ENCODE measurements at places on chromosomes 11 and 22. TPM values are rescaled to one million over a fixed set of nuclear protein-coding genes. Genes with fewer than 3 reads are reported as not detected.

DNA sequence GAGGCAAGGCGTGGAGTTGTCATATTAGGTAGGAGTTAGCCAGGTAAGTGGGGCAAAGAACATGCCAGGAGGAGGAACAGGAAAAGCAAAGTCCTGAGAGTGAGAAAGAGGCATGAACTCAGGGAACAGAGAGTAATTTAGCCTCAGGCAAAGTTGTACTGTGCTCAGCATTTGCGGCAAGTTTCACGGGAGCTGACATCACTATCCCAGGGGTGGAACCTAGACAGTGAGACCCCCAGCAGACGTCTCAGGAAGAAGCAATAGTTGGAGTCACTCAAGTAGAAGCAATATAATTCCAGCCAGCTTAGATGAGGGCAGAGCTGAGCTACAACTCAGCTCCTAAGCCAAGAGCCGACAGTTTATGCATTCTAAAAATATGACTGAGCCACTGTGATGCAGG, 426.0 kb upstream of the ISX start:
- no peaks in the 10 kb centered on the region for H3K4me1 ChIP-seq
- H3K27ac ChIP-seq = no peak overlapping the region
- DNase-seq = no peak
- H3K4me3 ChIP-seq = no peak overlapping the region
- H3K27me3 ChIP-seq = peaks cover 68% of the 10 kb centered on the region

- H3K36me3 ChIP-seq = no peaks in the 10 kb centered on the region
- H3K4me1 ChIP-seq = no peaks in the 10 kb centered on the region
- no peak overlapping the region for H3K4me3 ChIP-seq
- DNase-seq = no peak
- no peak overlapping the region for H3K27ac ChIP-seq
Observed at GRCh38 chr11:109984634-109985289, 108.4 kb upstream of the ZC3H12C start.

DNA sequence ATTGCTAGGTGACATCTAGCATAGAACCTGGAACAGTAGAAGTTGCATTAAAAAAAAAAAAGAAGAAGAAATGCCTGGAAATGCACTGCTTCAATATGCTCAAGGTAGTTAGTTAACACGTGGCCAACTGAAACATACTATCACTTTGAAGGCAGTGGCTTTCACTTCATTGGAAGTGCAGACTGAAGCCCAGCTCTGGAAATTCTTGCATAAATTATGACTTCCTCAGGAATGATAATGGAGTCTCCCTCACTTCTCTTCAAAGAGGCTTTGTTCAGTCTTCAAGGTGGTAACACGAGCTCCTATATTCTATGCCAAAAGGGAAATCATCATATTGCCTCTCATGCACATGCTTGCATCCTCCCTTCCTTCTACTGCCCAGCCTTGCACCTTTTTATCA, 715.9 kb upstream of the API5 start:
- no peaks in the 10 kb centered on the region for H3K27me3 ChIP-seq
- H3K4me3 ChIP-seq = no peak overlapping the region
- H3K27ac ChIP-seq = no peak overlapping the region
- H3K36me3 ChIP-seq = no peaks in the 10 kb centered on the region
- no peak for DNase-seq

The CDC42EP2 gene
- total RNA-seq = 11.3 TPM

- H3K36me3 ChIP-seq = no peaks in the 10 kb centered on the region
- no peak overlapping the region for H3K27ac ChIP-seq
- H3K4me1 ChIP-seq = no peaks in the 10 kb centered on the region
- H3K27me3 ChIP-seq = peaks cover 52% of the 10 kb centered on the region
- H3K4me3 ChIP-seq = no peak overlapping the region
- no peak for DNase-seq
Observed at GRCh38 chr22:29433856-29434255, 4.5 kb upstream of the RFPL1 start.

- peak; percentile 33 for DNase-seq
- peak overlapping the region; percentile 51 for H3K4me3 ChIP-seq
Observed at GRCh38 chr11:12693479-12694182, 19.4 kb downstream of the TEAD1 start.

DNA sequence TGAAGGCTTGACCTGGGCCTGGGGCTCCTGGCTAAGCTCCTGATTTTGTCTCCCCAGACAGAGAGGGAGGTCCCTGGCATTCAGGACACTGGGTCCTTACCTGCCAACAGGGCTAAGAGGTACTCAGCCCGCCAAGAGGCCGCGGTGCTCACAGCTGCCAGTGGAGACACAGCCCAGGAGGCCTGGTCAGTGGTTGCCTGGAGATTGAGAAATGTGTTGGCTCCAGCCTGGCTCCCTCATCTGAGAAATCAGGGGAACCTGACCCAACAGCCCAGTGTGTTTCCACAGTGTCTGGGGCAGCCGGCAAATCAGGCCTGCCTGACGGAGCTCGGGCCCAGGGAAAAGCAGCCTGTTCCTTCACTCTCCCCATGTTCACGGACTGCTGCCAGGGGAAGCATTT, 79.4 kb upstream of the NAV2 start:
- H3K27me3 ChIP-seq = no peaks in the 10 kb centered on the region
- peak; percentile 19 for DNase-seq
- H3K4me1 ChIP-seq = peaks cover 22% of the 10 kb centered on the region
- H3K4me3 ChIP-seq = no peak overlapping the region

The APOL6 gene
- total RNA-seq = 4.8 TPM

- no peaks in the 10 kb centered on the region for H3K36me3 ChIP-seq
- no peak for DNase-seq
- H3K4me3 ChIP-seq = no peak overlapping the region
- no peaks in the 10 kb centered on the region for H3K27me3 ChIP-seq
Observed at GRCh38 chr11:12106501-12106900, 3.9 kb upstream of the MICAL2 start.

The SLC17A6 gene
- total RNA-seq = not detected

- H3K27ac ChIP-seq = peak overlapping the region; percentile 21
- no peaks in the 10 kb centered on the region for H3K36me3 ChIP-seq
- peaks cover 26% of the 10 kb centered on the region for H3K27me3 ChIP-seq
- peaks cover 35% of the 10 kb centered on the region for H3K4me1 ChIP-seq
- DNase-seq = no peak
- H3K4me3 ChIP-seq = peak overlapping the region; percentile 67
Observed at GRCh38 chr22:23144432-23144831, 845 bp upstream of the RAB36 start.

The OR8A1 gene
- not detected for total RNA-seq

The IL17REL gene
- not detected for total RNA-seq

DNA sequence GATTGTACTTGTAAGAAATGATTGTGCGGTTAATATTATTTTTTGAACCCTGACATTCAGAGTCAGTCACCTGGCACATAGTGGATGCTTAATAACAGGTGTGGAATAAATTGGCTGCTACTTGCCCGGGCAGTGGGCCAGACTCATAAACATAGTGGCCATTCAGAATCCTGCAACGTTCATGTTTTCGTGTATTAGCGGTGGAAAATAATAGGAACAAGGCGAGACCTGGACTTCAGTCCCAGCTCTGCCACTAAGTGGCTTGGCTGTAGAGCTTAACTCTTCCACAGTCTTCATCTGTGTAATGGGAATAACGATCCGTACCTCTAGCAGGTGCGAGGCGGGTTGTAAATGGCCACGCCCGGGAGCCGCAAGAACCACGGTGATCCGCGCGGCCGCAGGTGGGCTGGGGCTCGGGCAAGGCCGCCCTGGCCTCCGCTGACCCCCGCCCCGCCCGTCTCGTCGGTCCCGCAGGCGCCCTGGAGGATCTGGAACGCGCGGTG, 761 bp upstream of the TMEM25 start:
- H3K4me1 ChIP-seq = peaks cover 28% of the 10 kb centered on the region
- H3K27me3 ChIP-seq = no peaks in the 10 kb centered on the region
- H3K27ac ChIP-seq = peak overlapping the region; percentile 79
